ENCODE measurements at places on chromosomes 2 and 18.

DNA sequence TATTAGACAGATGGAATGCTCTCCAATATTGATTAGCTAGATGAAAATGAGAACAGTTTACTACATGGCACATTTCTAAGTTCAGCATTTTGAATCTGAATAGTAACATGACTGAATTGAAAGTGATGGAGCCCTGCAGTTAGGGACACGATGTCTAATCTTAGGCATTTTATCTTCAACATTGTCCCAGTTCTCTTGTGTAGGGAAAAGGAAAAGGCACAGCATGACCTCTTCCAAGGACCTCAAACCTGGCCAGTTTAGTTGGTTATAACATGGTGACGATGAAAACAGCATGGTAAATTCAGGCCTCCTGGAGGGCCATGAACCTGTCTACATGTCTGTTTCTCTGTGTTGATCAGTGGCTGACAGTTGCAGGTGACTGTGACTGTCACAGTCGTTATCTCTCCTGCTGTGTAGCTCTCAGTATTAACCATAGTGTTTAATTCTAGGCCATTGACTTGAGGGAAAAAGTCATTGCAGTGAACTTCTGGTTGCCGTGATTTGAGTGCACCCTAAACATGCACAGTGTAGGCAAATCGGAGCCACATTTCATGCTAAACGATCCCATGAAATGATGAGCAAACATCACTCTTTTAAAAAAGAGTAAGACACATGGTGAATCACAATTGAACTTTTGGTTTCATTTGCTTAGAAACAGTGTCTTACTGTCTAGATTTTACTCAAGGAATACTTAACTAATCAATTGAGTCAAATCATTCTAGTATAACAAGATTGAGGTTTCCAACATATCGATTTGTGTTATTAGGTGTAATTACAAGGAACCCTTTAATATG is 129.7 kb downstream of the PHLPP1 start:
- DNase-seq: no peak

- no peak for DNase-seq
Observed at GRCh38 chr18:76823587-76824011, 1.2 kb downstream of the ZNF236 start.

- DNase-seq: no peak
Observed at GRCh38 chr2:68171146-68171545, 13.5 kb downstream of the PNO1 start.

- DNase-seq: no peak
Observed at GRCh38 chr2:172516299-172516698, 39.6 kb upstream of the PDK1 start.

DNA sequence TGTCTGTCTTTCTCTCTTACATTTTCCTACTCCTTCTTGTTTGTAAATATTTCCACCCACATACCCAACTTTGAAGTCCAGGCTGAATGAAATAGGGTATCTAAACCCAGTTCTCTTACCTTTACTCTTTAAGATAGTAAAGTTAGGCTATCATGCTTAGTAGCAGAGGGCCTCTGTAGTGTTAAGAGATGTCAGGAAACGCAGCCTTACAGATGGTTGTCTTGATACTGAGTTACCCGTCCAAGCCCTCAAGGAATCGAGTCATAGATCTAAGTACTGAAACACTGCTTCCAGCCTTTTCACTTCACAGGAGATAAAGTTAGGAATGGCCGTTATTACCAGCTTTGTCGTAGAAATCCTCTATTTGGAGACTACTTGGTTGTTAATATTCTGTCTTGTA is 24.3 kb downstream of the MRPS9 start:
- no peak for DNase-seq

- DNase-seq: no peak
Observed at GRCh38 chr2:45836740-45837139, 185.3 kb downstream of the PRKCE start.

- DNase-seq: no peak
Observed at GRCh38 chr18:55479656-55480420, 108.2 kb downstream of the TCF4 start.

DNA sequence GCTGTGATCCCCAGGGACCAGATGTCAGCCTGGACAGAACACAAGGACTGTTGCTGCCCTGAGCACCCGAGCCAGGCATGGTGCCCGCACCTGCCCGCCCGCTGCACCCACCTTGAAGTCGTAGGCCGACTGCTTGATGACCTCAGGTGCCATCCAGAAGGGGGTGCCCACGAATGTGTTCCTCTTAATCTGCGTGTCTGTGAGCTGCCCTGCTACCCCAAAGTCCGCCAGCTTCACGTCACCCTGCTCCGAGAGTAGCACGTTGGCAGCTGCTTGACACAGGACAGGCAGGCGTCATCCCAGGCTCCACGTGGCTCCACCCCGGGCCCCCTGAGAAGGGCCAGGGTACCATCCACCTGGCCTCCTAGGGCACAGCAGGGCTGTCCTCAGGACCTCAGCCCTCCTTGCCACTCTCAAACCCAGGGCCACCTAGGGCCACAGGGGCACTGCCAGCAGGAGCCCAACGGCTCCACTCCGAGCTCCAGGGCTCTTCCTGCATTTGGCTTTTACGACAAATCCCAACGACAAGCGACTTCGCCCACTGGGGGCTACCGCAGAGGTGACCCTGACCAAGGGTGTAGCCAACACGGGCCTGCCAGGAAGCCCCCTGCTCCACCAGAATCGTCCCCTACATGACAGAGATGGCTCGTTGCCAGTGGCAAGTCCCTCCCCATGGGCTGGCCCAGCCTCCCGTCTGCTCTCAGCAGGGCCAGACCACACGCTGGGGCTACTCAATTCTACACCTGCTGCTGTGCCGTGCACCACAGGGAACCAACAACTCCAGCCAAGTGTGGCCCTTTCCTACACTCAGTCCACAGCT is 9.0 kb downstream of the STK25 start:
- no peak for DNase-seq

GRCh38 chr2:112848833-112849232 is 12.3 kb upstream of the IL1B start:
- DNase-seq: no peak

DNA sequence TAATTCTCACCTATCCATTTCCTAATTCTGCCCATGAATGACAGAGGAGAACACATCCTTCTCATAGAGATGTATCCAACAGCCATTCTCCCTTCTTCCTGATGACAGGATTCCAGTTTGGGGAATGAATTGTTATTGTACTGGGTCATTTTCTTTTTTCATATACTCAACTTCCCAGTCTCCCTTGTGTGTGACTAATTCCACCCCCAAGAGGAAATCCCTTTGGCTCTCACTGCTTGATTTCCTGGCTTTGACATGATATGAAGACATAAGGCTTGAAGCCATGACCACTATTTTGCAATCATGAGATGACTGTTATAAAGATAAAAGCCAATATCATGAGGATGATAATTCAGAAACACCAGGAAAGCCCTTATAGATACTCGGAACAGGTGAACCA is 384.7 kb upstream of the ACVR2A start:
- DNase-seq: no peak

GRCh38 chr2:216012133-216012829 is 1.1 kb downstream of the MREG start:
- no peak for DNase-seq

DNA sequence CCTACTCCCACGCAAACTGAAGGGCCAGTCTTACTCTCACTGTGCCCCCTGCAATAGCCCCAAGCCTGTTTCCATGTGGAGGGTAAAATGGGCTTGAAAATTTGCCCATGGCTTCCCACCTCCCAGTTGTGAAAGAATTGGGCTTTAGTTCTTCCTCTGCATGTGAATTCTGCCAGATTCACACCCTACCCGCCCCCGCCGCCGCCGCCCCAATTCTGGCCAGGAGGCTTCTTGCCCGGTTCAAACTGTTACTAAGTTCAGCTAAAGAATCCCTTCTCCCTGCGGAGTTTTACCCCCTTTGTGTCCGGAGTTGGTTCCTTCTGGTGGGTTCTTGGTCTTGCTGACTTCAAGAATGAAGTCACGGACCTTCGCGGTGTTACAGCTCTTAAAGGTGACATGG is 25.5 kb upstream of the SAP130 start:
- DNase-seq: no peak

- no peak for DNase-seq
Observed at GRCh38 chr2:42510191-42510590, 16.4 kb upstream of the KCNG3 start.

DNA sequence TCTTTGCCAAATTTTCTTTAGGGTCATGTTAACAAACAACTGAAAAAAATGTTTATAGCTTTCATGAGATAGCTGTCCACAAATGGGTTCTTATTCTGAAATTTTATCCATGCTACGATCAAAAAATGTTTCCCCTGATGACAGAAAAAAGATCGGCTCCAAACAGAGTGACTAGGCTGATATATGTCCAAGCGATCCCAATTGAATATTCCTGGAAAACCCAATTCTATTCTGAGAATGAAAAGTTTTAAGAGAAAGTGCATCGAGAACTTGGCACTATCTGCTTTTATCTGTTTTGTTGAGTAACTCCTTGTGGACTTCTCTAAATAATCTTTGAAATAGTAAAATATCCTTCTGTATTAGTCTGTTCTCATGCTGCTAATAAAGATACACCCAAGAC is 19.1 kb downstream of the KCNE4 start:
- no peak for DNase-seq

DNA sequence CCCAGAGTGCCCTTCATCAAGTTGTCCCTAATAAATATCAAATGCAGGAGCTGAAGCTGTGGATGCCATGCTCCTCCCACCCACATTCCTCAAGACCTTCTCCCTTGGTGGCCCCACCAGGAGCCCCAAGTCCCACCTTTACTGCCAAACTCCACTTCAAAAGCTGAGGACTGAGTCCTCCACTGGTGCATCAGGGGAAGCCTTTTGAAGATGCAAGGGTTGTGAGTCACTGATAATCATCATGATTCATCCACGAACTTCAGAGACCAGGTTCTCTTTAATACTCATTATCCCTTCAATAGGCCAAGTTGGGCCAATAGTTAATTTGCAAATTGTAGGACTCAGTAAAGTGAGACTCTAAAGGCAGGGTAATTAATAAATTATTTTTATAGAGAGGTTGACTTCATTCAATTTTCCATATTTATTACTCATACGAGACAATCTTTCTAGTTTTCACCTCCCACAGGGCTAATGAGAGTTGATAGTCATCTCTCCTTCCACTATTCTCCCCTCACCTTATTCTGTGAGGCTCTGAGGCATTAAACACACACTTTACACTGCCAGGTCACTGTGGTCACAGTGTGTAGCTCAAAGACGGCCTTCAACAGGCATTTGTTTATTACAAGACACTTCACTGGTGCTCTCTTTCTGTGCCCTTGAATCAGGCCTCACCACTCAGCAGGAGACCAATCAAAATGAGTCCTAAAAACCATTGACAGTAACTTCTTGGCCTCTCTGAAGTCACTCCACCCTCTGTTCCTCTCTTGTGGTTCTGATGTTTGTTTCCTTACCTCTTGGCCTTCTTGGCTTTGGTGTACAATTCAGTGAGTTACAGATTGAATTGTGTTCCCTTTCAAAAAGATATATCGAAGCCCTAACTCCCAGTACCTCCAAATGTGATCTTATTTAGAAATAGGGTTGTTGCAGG is 99.9 kb downstream of the TRIB2 start:
- no peak for DNase-seq

DNA sequence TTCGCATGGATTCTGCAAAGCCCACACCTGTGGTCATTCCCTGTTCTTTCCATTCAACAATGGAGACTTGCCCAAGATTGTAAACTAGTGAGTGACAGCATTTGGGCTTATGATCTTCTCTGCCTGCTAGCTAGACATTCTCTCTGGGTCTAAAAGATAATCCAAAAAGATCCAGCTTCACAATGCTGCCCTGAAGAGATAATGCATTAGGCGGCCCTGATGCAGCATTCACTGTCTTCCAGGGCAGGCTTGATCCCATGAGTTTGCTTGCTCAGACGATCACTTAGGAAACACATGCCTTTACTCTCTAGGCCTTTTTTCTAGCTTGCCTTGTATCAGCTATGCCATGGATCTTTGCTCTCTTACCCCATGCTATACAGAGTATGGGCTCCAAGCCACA is 196.1 kb downstream of the SETBP1 start:
- no peak for DNase-seq

- no peak for DNase-seq
Observed at GRCh38 chr2:37829202-37829601, 95.9 kb upstream of the RMDN2 start.

- no peak for DNase-seq
Observed at GRCh38 chr2:224359569-224359968, 42.3 kb downstream of the FAM124B start.

- DNase-seq: no peak
Observed at GRCh38 chr2:167890739-167891138, 356.7 kb downstream of the STK39 start.

GRCh38 chr2:12555012-12555645 is 161.6 kb upstream of the TRIB2 start:
- DNase-seq: no peak

GRCh38 chr18:44841752-44842587 is 161.3 kb downstream of the SETBP1 start:
- no peak for DNase-seq

Measured in activated T-cell treated with anti-CD3 and anti-CD28 coated beads for 4 hours (primary cell).